NCI-H524 (cell line): ENCODE measurements at places on chromosomes 5 and 9.

DNA sequence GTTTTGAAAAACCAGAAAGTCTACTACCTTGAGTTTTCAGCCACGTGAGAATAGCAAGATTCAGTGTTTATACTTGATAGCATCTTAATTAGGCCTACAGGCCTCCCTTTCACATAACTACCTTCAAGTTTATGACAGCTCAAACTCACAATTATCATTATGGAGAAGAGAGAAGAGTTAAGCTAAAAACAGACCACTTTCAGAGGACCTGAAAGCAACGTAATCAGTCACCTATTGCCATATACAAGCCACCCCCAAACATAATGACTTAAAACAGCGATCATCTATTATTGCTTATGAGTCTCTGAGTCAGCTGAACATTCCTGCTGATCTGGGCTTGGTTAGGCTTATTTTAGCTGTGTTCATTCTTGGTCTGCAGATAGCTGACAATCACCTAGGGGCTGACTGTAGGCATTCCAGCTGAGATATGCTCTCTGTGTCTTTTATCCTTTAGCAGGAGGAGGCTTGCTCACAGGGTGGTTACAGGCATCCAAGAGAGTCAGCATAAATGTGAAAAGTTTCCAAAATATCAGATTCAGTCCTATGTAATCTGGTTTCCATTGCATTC is 130.9 kb downstream of the COX7C start:
- no peak for DNase-seq

- DNase-seq = no peak
These were observed 152.8 kb downstream of the PRELID2 start for GRCh38 chr5:145682197-145682899.

- no peak for DNase-seq
These were observed 231.8 kb downstream of the PIK3R1 start for GRCh38 chr5:68447136-68447929.

GRCh38 chr9:16236882-16237281 is 633.6 kb downstream of the BNC2 start:
- no peak for DNase-seq
